ENCODE measurements at places on chromosomes 1 and 21. TPM values are rescaled to one million over a fixed set of nuclear protein-coding genes. Genes with fewer than 3 reads are reported as not detected.

ARID4B gene
- polyA plus RNA-seq, result 9.1 TPM

C8A gene
- not detected for polyA plus RNA-seq

SELP gene
- polyA plus RNA-seq, result not detected

COL9A2 gene
- 1.6 TPM for polyA plus RNA-seq

C1QC gene
- not detected for polyA plus RNA-seq

DNM3 gene
- polyA plus RNA-seq, result 2.0 TPM

PFDN2 gene
- polyA plus RNA-seq, result 184 TPM

TRIM58 gene
- polyA plus RNA-seq, result 0.09 TPM

ANKRD13C gene
- 8.8 TPM for polyA plus RNA-seq

FAM131C gene
- polyA plus RNA-seq, result 0.64 TPM

PYCR2 gene
- polyA plus RNA-seq, result 49.5 TPM

GRCh38 chr21:34802180-34802899 is 133.5 kb downstream of the CLIC6 start:
- H3K27ac ChIP-seq, result peak overlapping the region; percentile 86
- no peaks in the 10 kb centered on the region for H3K27me3 ChIP-seq
- H3K36me3 ChIP-seq, result peaks cover 6% of the 10 kb centered on the region
- DNase-seq, result no peak
- H3K4me1 ChIP-seq, result peaks cover 76% of the 10 kb centered on the region

DNA sequence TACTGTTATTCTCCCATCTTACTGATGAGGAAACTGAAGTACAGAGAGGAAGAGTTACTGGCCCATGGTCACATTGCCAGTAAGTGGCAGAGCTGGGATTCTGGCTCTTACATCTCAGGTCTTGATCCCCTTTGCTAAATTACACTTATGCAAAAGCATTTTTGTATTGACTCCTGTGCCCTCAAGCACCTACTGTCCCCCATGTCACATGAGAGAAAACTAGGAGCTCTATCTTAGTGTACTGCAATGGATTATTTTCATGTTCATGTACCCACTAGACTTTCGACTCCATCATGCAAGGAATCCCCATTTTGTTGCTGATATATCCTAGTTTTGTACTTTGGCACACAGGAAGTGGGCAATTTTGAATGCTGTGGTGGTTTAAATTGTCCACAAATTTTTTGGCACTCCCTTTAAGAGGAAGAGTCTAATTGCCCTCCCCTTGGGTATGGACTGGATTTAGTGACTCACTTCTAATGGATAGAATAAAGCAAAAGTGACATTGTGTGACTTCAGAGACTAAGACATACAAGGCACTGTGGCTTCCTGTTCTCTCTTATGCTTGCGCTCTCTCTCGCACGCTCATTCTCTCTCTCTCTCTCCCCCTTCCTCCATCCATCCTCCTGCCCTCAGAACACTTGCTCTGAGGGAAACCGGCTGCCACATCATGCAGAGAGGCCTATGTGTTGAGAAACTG is 43.5 kb upstream of the JAK1 start:
- H3K36me3 ChIP-seq, result no peaks in the 10 kb centered on the region
- no peak overlapping the region for H3K4me3 ChIP-seq
- no peaks in the 10 kb centered on the region for H3K4me1 ChIP-seq
- no peak overlapping the region for H3K27ac ChIP-seq
- no peak for DNase-seq

GRCh38 chr1:235781807-235782206 is 84.9 kb downstream of the LYST start:
- peaks cover 3% of the 10 kb centered on the region for H3K4me1 ChIP-seq
- H3K36me3 ChIP-seq, result peaks cover 3% of the 10 kb centered on the region
- no peak for DNase-seq
- H3K4me3 ChIP-seq, result no peak overlapping the region
- no peak overlapping the region for H3K27ac ChIP-seq

DNA sequence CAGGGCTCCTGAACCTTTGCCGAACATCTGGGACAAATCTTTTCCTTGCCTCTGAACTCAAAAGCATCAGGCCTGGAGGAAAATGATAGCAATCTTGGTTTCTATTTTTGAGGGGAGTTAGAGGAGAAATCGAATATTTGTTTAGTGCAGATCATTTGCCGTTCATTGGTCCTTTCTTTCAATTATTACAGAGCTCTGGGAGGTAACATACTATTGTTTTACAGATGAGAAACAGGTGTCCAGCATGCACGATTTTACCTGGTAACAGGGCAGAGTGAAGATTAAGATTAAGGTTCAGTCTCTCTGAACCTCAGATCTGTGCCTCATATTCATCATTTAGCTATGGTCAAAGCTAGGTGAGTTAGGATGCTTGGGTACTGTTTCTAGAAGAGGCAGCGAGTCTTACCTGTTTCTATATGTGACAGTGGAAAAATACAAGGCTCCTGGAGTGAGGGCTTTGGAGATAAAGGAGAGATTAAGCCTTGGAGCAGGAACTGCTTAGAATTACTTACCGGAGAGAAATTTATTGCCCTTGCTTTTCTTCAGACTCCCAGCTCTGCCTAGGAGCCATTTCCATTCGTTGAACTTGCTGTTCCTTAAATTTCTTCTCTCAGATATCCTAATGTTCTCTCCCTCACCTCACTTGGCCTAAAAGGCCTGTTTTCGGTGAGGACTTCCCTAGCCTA is 1.4 kb downstream of the PRCC start:
- H3K36me3 ChIP-seq, result peaks cover 8% of the 10 kb centered on the region
- peak overlapping the region; percentile 87 for H3K27ac ChIP-seq
- H3K4me1 ChIP-seq, result peaks cover 18% of the 10 kb centered on the region
- DNase-seq, result no peak
- H3K27me3 ChIP-seq, result no peaks in the 10 kb centered on the region
- H3K4me3 ChIP-seq, result peak overlapping the region; percentile 86

DNA sequence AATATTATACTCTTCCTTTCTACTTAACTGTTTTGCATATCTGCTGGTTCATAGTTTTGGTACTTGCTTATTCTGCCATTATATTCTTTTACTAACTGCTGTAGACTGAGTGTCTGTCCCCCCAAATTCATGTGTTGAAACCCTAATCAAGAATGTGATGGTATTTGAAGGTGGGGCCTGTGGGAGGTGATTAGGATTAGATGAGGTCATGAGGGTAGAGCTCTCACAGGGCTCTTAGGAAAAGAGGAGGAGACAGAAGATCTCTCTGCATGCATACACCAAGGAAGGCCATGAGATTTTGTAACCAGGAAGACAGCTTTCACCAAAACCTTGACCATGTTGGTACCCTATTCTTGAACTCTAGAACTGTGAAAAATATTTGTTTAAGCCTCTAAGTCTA is 354.1 kb upstream of the B3GALT2 start:
- H3K27ac ChIP-seq, result no peak overlapping the region
- no peaks in the 10 kb centered on the region for H3K36me3 ChIP-seq

GRCh38 chr1:197356723-197357533 is 88.9 kb downstream of the CRB1 start:
- H3K4me1 ChIP-seq, result no peaks in the 10 kb centered on the region
- peak; percentile 26 for DNase-seq
- no peaks in the 10 kb centered on the region for H3K36me3 ChIP-seq
- H3K4me3 ChIP-seq, result no peak overlapping the region

DNA sequence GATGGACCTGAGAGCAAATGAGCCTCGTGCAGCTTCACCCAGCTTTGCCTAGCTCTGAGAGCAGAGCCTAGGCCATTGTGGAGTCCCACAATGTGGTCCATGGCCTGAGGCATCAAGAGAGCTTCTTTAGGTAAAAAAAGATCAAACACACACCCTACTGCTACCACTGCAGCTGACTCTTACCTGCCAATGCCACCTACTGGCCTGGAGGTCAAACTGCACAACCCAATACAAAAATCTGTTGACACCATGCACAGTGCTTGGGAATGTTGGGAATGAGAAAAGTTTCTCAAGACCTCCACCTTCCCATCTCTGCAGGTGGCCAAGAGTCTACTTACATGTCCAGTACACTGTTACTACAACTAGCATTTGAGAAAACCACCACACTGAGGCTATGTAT is 60.6 kb downstream of the UCHL5 start:
- H3K4me3 ChIP-seq, result no peak overlapping the region
- H3K36me3 ChIP-seq, result peaks cover 7% of the 10 kb centered on the region
- no peaks in the 10 kb centered on the region for H3K27me3 ChIP-seq
- no peaks in the 10 kb centered on the region for H3K4me1 ChIP-seq
- H3K27ac ChIP-seq, result no peak overlapping the region

- no peaks in the 10 kb centered on the region for H3K27me3 ChIP-seq
- no peak for DNase-seq
Measured at GRCh38 chr1:234726359-234726943, 116.5 kb upstream of the IRF2BP2 start.

DNA sequence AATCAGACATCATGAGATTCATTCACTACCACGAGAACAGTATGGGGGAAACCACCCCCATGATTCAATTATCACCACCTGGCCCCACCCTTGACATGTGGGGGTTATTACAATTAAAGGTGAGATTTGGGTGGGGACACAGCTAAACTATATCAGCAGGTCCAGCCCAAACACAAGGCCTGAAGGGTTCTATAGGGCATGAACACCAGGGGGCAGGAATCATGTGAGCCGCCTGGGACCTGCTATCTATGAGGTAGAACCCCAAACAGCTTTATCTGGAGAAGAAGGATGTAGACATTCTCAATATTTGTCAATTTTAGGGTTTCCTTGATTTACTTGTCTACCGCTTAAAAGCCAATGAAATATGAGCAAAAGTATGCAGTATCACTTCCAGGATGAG is 294.9 kb upstream of the DEPDC1 start:
- H3K27me3 ChIP-seq, result no peaks in the 10 kb centered on the region
- H3K27ac ChIP-seq, result no peak overlapping the region
- no peaks in the 10 kb centered on the region for H3K36me3 ChIP-seq
- H3K4me3 ChIP-seq, result no peak overlapping the region
- H3K4me1 ChIP-seq, result no peaks in the 10 kb centered on the region

DNA sequence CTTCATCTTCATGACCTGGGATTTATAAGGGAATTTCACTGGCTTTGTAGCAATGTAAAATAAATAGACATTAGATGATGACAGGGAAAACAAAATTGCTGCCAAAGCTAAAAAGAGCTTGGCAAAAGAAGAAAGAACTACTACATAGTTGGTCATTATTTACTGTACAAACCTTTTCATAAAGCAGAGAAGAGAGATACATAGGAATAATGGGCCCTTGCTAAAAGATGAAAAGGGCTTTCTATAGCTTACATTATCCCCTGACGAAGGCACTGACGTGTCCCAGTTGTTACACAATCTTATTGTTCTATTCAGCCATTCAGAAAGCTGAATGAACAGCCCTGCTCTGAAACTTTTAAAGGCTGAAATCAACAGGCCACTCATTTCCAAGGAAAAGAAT is 57.1 kb downstream of the ZC3H11B start:
- H3K36me3 ChIP-seq, result no peaks in the 10 kb centered on the region
- H3K4me3 ChIP-seq, result no peak overlapping the region
- no peaks in the 10 kb centered on the region for H3K27me3 ChIP-seq
- no peak overlapping the region for H3K27ac ChIP-seq
- DNase-seq, result no peak

- peaks cover 14% of the 10 kb centered on the region for H3K4me1 ChIP-seq
- no peak overlapping the region for H3K4me3 ChIP-seq
- no peaks in the 10 kb centered on the region for H3K27me3 ChIP-seq
- no peak overlapping the region for H3K27ac ChIP-seq
Measured at GRCh38 chr1:149883598-149884247, 15.6 kb upstream of the BOLA1 start.

DNA sequence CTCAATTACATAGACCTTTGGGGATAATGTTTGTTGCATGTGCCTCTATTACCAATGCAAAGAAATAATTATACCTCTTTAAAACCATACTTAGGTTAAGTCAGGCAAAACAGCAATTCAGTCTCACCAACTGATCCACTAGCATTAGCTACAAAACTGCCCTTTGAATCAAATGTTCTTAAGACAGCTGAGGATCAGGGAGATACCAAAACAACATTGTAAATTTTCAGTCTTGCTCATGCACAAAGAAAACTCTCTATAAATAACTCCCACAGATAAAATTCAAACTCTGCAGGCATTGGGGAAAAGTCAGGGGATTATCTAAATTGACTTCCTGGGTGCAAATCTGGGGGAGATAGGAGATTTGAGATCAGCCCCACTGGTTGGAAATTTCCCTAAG is 100.9 kb upstream of the DPT start:
- H3K27ac ChIP-seq, result no peak overlapping the region
- H3K27me3 ChIP-seq, result no peaks in the 10 kb centered on the region
- no peak for DNase-seq
- no peak overlapping the region for H3K4me3 ChIP-seq
- no peaks in the 10 kb centered on the region for H3K4me1 ChIP-seq

- no peak overlapping the region for H3K4me3 ChIP-seq
- H3K4me1 ChIP-seq, result peaks cover 7% of the 10 kb centered on the region
- H3K36me3 ChIP-seq, result no peaks in the 10 kb centered on the region
Measured at GRCh38 chr1:55321942-55322341, 106.8 kb upstream of the USP24 start.

GRCh38 chr21:45258466-45258865 is 29.2 kb downstream of the POFUT2 start:
- H3K36me3 ChIP-seq, result peaks cover under 1% of the 10 kb centered on the region
- H3K4me3 ChIP-seq, result no peak overlapping the region
- peaks cover 24% of the 10 kb centered on the region for H3K27me3 ChIP-seq
- H3K4me1 ChIP-seq, result peaks cover 5% of the 10 kb centered on the region
- DNase-seq, result no peak
- H3K27ac ChIP-seq, result no peak overlapping the region

- H3K4me3 ChIP-seq, result no peak overlapping the region
- H3K4me1 ChIP-seq, result peaks cover 12% of the 10 kb centered on the region
- H3K27ac ChIP-seq, result no peak overlapping the region
- H3K36me3 ChIP-seq, result no peaks in the 10 kb centered on the region
- H3K27me3 ChIP-seq, result no peaks in the 10 kb centered on the region
Measured at GRCh38 chr1:198677871-198678270, 39.0 kb downstream of the PTPRC start.

DNA sequence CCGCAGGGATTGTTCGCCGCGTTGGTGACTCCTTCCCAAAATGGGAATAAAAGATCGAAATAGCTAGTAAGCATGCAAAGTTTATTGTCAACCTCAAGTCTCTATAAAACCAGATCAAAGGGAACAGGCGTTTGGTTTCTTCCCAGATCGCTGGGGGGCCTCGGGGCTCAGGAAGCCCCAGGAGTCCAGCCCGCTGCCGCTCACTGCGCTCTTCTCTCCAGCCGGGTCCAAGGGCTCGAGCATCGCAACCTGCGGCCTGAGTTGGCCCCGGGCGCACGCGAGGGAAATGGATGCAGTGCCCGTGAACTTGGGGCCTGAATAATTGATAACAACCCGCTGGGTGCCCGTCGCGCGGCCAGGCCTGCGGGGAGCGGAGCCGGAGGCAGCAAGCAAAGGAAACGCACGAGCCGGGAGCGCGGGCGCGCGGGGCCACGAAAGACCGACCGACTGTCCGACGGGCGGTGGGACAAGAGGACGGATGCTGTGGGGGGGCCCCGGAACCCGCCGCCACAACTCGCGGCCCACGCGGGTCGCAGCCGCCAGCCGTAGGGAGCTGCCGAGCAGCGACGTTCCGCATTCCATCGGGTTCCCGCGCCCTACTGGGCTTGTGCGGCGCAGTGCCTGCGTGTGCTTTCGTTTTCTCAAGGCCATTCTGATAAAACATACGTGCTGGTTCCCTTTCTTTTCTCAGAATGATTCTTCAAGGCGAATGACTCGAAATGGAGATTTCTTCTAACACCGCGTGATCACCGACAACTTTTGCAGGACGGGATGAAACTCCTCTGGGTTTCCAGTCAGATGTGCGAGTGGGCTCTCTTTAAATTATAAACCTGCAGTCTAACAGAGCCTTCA is 14.0 kb upstream of the ALX3 start:
- peaks cover 6% of the 10 kb centered on the region for H3K4me1 ChIP-seq
- H3K4me3 ChIP-seq, result peak overlapping the region; percentile 36
- H3K36me3 ChIP-seq, result no peaks in the 10 kb centered on the region
- no peak for DNase-seq
